ENCODE measurements at places on chromosomes 11 and 22.
A peak's percentile ranks its signal among the peaks of the same experiment; 100 is the strongest.

GRCh38 chr11:47101406-47101805, 75.3 kb downstream of the ARFGAP2 start:
- DNase-seq: no peak

- DNase-seq: no peak
These were observed 5.1 kb downstream of the TSPAN18 start for GRCh38 chr11:44731685-44732430.

GRCh38 chr22:35276019-35276418, 18.7 kb downstream of the HMGXB4 start:
- no peak for DNase-seq

DNA sequence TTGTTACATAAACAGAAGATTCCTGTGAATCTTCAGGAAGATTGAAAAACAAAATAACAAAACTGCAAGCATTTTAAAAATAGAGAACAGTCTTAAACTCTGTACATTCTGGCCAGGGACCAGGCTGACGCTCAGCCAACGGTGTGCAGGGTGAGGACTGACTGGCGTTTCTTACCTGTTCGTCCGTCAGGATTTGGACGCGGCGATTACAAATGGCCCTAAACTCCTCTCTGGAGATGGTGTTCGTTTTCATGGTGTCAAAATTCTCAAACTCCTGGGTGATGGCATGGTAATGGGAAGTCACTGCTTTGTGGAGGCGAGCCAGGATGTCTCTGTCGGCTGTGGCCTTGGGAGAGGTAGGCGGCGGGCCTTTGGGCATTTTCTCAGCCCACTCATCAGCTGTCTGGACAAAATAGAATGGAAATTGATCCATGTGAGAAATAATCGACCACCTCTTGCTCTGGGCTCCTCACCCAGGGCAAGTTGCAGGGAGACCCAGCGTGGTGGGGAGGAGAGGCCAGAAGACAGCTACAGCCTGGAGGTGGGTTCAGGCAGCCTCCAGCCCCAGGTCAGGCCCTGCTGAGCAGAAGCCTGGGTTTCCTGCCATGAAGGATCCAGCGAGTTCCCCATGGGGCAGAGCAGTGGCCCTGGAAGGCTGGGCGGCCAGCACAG, 143.0 kb downstream of the MPPED1 start:
- DNase-seq: no peak

DNA sequence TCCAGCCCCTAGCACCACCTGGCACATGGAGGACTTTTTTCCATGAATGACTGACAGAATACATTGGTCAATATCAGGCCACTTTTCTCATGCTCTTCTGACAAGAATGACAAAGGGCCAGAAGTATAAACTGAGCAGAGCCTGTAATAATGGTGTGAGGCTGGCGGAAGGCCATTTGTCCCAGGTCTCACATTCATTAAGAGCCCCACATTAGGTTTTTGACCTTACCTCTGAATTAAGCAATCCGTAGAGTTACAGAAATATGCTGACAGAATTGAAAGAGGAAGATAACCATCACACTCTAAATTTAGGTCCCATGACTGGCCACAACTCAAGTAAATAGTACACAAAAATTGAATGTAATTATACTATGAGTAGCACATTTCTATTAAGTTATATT, 55.2 kb downstream of the SYT9 start:
- no peak for DNase-seq

DNA sequence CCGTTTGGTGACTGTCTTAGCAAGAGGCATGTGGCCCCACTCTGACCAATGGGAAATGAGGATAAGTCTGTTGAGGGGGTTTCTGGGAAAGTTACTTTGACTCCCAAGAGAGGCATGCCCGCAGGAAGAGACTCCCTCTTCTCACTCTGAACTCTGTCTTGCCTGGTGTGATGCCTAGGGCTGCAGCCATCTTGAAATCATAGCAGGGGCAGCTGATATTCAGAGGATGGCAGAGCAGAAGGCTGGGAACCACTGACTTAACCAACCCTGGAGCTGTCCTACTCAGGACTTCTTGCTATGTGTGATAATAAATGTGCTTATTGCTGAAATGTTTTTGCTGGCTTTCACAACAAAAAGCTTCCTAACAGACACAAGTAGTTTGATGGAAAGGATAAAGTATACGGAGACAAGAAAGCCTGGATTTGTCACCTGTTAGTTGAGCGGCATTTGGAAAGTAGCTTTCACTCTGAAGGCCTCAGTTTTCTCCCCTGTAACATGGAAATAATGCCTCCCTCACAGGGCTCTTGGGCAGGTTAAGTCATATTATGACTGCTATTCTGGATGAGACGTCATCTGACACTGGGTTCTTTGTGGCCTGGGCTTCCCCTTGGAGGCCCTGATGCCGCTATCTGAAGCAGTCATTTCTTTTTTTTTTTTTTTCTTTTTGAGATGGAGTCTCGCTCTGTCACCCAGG, 128.5 kb downstream of the CEP164 start:
- no peak for DNase-seq

DNA sequence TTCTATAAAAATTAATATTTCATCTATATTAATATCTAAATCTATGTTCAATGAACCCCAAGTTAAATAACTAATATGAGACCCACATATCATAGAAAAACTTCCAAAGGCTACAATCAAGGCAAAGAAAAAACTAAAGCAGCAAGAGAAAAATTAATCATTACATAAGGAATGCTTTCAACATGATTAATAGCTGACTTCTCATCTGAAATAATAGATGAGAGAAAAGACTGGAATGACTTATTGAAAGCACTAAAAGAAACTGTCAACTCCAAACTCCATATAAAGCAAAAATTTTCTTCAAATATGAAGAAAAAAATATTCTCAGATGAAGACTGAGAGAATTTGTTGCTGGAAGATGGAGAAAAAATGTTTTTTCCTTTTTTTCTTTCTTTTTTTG, 13.0 kb downstream of the TRIM5 start:
- DNase-seq: no peak

DNA sequence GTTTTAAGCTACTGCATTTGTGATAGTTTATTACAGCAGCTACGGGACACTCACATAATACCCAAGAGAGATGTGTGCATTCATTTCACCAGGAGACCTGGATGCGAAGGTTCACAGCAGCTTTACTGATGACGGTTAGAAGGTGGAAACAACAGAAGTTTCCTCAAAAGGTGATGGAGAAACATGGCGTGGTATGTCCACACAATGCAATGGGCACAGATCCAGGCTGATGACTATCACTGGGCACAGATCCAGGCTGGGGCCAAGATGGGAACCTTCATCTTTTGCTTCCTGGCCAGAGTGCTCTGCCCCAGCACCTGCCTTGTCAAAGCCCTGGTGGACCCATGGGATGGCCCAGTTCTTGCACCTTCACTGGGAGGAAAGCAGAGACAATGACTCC, 30.6 kb upstream of the RFPL3 start:
- DNase-seq: no peak

- DNase-seq: no peak
These were observed 54.8 kb upstream of the PHF21B start for GRCh38 chr22:45064313-45065278.

GRCh38 chr11:19268909-19269308, 28.2 kb upstream of the E2F8 start:
- no peak for DNase-seq

- DNase-seq: no peak
These were observed 228.7 kb upstream of the TBCEL start for GRCh38 chr11:120795185-120795584.

DNA sequence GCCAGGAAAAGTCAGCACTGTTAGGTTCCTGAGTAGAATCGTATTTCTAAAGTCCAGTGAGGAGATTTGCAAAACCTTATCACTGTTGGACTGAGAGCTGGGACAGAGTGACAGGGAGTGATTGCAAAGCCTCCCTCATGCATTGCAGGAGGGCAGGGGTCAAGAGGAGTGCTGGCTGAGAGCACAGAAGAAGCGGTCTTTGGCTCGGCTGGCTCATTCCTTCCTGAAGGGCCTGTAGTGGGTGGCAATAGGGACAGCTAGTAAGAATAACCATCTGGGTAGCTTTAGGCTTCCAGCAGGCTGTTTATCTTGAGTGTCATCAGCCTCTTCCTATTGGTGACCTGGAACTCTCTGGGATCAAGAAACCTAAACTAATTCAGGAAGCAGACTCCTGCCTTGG, 53.4 kb downstream of the CD44 start:
- no peak for DNase-seq

- DNase-seq: peak; percentile 38
These were observed 442 bp downstream of the COPB1 start for GRCh38 chr11:14499178-14499559.

- DNase-seq: no peak
These were observed 127.4 kb downstream of the PHF21B start for GRCh38 chr22:44882226-44882905.

DNA sequence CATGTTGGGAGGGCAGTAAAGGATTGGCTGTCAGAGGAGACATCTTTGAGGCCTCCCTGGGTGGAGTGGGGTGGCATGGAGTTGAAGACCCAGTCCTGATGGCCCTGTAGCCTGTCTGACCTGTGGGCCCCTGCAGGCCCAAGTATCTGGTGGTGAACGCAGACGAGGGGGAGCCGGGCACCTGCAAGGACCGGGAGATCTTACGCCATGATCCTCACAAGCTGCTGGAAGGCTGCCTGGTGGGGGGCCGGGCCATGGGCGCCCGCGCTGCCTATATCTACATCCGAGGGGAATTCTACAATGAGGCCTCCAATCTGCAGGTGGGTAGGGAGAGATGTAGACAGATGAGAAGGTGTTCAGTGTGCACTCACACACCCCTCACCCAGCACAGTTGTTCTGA, 2.6 kb downstream of the NDUFV1 start:
- DNase-seq: no peak

- no peak for DNase-seq
These were observed 69.0 kb upstream of the ZBED5 start for GRCh38 chr11:10926801-10927211.

DNA sequence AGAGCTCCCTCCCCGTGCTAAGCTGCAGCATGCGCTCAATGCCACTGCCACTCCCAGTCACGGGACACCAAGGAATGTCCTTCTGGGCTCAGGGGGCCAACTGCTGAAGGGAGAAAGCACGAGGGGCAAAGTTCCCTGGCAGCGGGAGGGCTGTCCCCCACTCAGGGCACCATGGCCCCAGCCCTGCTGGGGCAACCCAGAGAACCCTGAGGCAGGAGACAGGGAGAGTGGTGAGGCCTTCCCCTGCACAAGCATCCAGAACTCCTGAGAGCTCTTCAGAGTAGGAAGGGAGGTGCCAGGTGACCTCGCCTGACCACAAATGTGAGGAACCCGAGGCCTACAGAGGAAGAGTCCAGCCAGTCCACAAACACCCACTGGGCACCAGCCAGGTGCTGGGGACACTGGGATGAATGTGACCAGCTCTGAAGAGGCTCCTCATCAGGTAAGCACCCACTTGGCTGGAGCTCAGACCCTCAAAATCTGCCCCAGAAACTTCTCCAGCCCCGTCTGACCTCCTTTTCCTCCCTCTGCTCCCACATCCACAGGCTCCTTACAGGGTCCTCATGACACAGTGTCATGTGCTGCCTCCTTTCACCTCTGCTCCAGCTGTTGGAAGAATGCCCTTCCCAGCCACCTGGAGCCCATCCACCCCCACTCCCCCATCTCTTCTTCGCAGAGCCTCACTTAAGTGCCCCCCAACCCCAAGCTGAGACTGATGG, 15.6 kb downstream of the GDPD5 start:
- DNase-seq: no peak

DNA sequence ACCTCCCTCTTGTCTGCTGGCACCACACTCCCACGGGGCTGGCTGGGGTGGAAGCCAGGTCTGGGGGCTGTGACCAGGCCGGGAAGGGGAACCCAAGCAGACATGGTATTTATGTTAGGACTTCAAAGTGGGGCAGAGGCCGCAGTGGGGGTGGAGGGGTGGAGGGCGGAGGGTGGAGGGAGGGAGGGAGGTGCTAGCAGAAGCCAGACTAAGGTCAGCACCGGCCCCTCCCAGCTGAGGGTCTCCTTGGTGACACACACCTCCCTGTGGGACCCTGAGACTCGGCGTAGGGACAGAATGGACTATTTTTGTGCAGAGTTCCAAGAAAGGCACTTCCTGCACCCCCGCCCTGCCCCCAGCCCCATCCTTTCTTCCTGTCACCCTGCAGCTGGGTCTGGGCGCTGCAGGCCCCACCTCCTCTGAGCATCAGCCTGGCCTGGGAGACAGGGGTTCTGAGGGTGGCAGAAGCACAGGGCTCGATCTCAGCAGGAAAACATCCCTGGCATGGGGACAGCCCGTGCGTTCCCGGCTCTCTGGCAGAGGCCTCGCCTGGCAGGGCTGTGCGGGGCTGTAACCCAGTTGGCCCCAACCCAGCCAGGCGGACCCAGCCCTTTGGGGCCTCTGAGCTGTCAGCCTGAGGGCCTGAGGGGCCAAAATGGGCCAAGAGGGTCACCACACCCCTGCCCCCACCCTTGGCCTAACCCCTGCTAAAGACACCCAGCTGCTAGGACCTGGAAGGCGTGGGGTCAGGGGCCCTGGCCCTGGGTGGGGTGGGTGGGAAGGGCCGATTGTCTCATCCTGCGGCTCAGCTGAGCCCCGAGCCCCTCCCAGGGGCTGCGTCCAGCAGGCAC, 9.6 kb upstream of the CD248 start:
- no peak for DNase-seq

DNA sequence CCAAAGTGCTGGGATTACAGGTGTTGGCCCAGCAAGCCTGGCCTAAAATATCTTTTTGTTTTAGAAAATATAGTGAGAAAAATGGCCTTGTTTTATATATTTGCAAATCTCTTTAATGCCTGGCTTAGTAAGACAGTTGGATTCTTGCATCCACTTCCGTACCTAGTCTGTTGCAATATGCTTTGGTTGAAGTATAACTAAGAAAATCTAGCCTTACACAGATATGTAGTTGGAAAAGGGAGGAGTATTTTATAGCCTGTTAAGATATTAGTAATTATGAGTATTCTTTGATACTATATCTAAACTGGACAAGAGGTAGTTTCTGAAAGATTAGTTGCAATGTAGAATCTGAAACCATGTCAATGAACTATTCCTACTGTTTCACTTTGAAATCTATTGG, 65.1 kb downstream of the ZNRF3 start:
- DNase-seq: no peak

- DNase-seq: no peak
These were observed 8.8 kb upstream of the PANX2 start for GRCh38 chr22:50161508-50162390.

DNA sequence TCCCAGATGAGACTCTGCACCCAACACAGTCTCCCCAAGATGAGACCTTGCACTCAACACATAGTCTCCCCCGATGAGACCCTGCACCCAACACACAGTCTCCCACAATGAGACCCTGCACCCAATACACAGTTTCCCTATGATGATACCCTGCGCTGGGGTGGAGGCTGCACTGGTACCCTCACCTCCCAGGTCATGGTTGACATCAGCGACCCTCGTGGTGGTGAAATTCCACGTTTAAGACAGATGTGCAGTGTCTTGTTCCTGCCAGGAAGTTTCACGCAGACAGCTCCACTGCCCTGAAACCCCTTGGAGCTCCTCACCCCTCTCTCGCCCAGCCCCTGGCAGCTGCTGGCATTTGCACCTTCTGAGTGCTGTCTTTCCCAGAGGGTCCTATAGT, 9.5 kb downstream of the MUC5AC start:
- DNase-seq: no peak

Data from effector CD8-positive, alpha-beta T cell (primary cell).